ENCODE measurements at places on chromosomes 13 and 19. TPM values are rescaled to one million over a fixed set of nuclear protein-coding genes. Genes with fewer than 3 reads are reported as not detected.

Gene ZNF208
- 2.8 TPM for total RNA-seq

- peak; percentile 38 for DNase-seq
Measured at GRCh38 chr19:10420444-10421239, at the start of gene PDE4A. Gene PDE4A (plus strand): TSS chr19:10420538. CDS start chr19:10420765, 227 bp downstream.

DNA sequence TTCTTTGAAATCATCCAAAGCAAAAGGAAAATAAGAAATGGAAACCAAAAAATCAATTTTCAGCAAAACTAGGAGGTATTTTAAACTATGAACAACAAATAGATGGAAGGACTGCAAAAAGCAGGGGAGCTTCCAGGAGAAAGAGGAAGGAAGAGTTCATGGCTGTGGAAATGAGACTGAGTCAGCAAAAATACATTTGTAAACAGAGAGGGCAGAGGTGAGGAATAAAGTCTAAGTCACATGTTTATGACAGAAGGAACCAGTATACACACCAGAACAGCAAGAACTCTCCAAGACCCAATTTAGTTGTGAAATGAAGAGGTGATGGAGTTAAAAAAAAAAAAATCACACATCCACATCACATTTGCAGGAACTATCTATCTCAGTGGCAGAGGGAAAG lies 69.6 kb downstream of the RNASEH2B start:
- DNase-seq, result no peak

DNA sequence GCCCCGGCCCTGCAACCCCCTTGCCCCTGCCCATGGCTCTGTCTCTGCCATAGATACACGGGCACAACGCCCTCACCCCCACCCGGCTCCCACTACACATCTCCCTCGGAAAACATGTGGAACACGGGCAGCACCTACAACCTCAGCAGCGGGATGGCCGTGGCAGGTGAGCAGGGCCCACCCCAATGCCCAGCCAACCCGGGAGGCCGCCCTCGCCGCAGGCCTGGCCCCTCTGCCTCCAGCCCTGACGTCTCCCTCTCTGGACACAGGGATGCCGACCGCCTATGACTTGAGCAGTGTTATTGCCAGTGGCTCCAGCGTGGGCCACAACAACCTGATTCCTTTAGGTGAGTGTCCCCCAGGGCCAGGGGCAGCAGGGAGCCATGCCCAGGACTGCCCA lies 7.7 kb downstream of the YIPF2 start:
- no peak for DNase-seq

- no peak for DNase-seq
Measured at GRCh38 chr19:17954401-17954800, 12.5 kb upstream of the KCNN1 start.

DNA sequence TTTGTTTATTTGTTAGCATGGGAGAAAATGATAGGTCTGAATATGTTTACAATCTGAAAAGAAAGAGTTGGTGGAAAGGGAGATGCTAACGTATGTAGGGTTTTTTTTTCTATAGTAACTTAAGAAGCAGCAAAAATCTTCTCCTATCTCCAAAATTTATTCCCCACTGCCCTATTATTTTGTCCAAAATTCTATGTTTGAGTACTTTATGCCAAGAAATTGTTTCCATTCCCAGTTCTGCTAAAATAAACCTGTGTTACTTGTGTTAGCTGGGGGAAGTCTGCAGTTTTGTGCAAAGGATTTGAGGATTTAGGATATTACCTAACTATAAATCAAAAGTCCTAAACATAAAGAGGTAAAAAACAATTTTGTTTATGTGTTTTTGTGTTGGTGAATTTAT lies 2770.4 kb upstream of the PCDH20 start:
- DNase-seq, result no peak

- no peak for DNase-seq
Measured at GRCh38 chr19:2413159-2413558, 14.2 kb downstream of the TIMM13 start.

Gene PTGIR
- total RNA-seq, result 4.3 TPM

DNA sequence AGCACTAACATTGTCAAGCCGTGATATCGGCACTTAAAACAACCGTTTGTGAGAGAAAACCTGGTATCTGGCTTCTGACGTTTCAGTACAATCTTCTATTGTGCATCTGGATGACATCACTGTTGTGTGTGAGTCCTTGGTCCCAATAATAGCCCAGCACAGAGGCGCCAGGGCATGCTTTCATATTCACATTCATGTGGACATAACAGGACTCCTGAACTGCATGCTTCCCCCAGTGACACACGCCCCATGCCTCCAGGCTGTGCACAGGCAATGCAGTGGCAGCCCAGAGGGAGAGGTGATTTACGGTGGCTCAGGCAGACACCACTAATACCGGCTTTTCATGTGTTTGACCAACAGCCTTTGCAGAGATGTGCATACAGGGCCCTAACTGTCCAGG lies 58.1 kb downstream of the MRPL57 start:
- no peak for DNase-seq

Gene AXL
- total RNA-seq, result 0.08 TPM

DNA sequence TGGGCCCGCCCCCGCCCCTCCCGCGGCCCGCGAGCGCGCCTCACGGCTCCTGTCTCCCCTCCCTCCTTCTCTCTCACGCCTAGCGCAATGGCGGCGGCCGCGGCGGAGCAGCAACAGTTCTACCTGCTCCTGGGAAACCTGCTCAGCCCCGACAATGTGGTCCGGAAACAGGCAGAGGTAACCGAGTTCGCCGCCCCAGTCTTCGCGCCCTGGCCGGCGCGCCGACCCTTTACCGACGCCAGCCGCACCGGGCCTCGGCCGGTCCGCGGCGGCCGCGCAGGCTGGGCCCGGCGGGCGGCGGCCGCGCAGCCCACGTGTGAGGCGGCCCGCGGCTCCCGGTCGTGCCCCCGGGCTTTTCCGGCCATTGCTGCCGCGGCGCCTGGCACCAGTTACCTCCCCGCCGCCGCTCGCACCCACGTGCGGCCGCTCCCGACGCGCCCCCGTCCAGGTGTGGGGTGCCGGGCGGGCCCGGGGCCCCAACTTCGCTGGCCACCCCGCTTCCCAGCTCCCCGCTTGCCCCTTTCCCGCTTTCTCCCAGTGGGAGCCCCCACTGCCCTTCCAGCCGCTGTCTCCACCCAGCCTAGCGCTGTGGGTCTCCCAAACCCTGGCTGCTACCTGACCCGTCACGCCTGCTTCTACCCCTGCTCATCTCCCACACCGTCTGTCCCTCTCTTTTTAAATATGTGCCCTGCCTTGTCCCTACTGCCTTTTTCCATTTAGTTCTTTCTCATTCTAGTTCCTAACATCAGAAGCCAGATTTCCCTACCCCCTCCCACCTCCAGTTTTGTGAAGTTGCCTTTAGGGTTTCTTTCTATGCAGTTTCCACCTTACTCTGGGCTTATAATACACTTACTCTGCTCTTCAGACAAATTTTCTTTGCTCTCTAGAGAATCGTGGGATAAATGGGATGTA lies 23.4 kb downstream of the IPO5 start:
- peak; percentile 15 for DNase-seq
